Central memory CD4-positive, alpha-beta T cell (primary cell): ENCODE measurements at places on chromosomes 6 and 20.

GRCh38 chr6:170084166-170084730 lies 206.6 kb downstream of the DLL1 start:
- no peak for DNase-seq

GRCh38 chr6:28655164-28655563 lies 129.5 kb downstream of the GPX5 start:
- DNase-seq, result no peak

DNA sequence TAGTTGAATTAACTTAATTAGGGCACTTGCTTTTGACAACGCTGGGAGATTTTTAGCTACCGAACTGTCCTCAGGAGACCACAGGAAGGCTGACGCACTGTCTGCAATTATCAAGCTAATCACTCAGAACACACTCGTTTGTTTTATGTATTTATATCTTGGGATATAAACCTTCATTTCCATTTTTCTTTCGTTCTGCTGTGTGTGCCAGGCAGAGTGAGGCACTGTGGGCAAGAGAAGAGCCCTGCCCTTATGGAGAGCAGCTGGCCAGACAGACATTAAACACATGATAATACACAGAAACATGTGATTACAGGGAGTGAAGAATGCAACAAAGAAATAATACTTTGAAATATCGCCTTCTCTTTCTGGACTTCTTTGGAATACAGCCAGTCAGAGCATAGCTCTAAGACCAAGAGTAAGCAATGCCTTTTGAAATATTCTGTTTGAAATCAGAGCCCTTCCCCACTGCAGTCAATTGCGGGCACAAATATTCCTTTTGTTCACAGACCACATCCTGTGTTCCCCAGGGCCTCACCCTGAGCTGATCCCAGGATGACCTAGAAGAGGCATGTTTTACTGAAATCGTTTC lies 96.8 kb downstream of the ANKRD60 start:
- DNase-seq, result no peak

GRCh38 chr6:25172819-25173218 lies 106.4 kb upstream of the CARMIL1 start:
- DNase-seq, result no peak

- DNase-seq, result no peak
These were observed 90.0 kb upstream of the SIRPA start for GRCh38 chr20:1805161-1805581.

GRCh38 chr20:29472606-29473005 lies 1784.9 kb upstream of the DEFB115 start:
- no peak for DNase-seq

GRCh38 chr6:41724586-41725501 lies 10.6 kb downstream of the TFEB start:
- DNase-seq, result no peak

- no peak for DNase-seq
These were observed 85.3 kb upstream of the SIRPA start for GRCh38 chr20:1809611-1810510.

GRCh38 chr20:32478576-32478975 lies 106.6 kb downstream of the NOL4L start:
- no peak for DNase-seq
